NCI-H1694 treated with DMSO at 0.1 percent for 48 hours (cell line): ENCODE measurements at places on chromosomes 1 and 21.

DNA sequence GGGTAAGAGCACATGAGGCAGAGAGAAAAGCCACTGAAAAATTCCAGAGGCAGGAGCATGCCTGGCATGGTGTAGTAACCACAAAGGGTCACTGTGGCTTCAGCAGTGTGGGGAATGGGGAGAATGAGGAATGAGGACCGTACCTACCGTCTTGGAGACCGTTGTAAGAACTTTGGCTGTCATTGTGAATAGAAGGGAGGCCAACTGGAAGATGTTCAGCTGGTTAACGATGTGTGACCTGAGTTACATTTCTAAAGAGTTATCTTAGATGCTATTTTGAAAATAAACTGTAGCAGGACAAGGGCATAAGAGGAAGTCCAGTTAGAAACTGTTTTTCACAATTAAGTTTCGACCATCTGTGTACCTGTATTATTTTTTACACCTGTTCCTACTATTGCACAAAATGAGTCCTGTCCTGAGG is 365.5 kb upstream of the SGIP1 start:
- DNase-seq = no peak

GRCh38 chr1:113928187-113928930 is 765 bp upstream of the HIPK1 start:
- no peak for DNase-seq

DNA sequence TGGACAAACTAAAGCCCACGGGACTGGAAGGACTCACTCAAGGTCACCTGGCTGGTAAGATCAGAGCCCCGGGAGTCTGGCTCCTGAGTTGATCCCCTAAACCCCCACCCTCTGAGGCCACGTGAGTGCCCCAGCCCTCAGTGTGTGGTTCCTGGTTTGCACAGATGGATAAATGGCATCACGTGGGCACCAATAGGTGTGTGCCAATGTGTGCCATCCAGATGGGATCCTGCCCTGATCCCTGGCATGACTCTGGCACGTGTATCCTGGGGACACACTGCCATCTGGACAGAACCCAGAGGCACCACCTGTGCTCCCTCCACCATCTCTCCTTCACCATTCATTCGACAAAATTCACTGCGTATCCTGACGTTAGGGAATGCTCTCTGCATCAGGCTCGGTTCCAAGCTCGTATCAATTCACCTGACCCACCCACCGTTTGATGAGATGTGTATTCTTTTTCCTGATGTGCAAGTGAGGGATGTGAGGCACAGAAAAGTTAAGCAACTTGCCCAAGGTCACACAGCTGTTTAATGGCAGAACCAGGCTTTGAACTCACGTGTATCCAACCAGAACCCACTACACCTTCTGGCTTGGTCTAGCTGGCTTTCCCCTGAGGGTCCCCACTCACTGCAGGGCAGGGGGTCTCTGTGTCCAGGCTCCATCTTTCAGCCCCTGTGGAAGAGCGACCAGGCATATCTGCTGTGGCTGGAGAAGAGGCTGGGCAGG is 49.8 kb upstream of the PAX7 start:
- peak; percentile 79 for DNase-seq

DNA sequence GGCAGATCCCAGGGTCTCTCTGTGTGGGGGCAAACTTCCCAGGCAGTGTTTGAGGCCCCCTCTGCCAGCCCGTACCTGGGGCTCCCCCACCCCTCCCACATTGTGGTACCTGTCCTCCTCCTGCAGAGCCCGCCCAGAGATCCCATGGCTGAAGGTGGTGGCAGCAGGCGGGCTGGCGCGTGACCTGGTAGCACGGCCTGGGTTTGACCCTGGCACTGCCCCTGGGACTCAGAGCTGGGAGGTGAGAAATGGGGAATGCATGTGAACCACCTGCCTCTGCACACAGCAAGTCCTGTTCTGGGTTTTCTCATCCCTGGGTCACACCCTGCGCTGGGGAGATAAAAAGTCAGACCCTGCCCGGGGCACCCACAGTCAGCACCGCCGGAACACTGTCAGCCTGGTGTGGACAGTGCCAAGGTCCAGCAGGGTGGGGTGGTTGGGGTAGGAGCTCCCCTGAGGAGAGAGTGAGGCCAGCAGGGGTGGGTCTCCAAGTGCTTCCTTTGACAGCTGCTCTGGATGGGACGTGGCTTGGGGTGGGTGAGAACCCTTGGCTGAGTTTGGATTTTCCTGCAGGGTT is 11.8 kb downstream of the AGRN start:
- DNase-seq = no peak

DNA sequence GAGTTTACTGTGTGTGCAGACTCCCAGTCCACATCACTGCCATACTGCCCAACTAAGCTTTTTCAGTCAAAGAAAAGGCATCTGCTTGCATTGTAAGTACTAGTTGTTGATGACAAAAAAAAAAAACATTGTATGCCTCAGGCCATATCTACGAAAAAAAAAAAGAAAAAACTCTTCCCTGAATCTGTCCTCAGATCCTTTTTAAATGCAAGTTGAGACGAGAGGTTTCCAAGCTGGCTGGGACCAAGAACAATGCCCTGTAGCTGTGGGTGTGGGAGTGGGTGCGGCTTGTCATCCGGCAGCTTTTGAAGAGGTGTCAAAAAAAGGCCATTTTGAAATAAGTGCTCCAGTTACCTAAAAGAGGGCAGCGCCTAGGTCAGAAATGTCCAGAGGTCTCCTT is 29.2 kb upstream of the HHAT start:
- no peak for DNase-seq

GRCh38 chr1:171251042-171251951 is 3.0 kb downstream of the FMO1 start:
- no peak for DNase-seq

DNA sequence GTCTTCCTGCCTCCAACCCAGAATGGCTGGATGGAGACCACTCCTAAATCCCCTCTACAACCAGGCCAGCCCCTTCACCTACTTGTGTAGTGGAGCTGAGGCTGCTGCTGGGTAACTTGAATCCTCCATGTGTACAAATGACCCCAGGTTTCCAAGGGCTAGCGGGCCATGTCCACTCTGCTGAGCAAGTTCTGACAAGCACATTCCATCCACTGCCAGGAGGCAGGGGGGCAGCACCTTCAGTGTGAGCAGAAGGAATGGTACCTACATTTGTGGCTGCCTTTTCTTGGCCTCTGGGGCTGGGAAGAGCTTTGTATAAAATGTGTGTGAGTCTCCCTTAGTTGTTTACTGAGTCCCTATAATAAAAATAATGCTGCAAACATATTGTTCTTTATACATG is 14.5 kb downstream of the KIAA0040 start:
- no peak for DNase-seq

GRCh38 chr1:15994590-15995351 is 9.3 kb upstream of the SRARP start:
- DNase-seq = no peak

DNA sequence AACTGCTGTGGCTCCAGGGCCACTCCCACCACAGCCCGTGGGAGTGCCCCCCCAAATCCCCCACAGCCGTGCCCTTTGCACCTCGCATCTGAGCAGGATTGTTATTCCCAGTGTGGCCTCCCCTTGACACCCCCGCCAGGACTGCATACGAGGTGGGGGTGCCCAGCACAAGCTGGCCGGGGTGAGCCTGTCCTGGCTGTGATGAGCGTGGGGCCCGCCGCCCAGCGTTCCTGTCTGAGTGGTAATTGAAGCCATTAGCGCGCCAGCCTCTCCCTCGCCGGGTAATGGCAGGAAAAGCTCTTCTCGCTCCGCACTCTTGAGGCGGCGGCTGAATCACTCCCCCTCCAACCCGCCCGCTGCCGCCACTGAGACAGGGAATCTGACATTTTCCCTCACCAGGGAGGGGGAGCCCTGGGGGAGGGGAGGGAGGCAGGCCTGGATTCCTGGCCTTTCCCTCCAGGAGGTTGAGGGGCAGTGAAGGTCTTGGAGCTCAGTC is 27.7 kb downstream of the PTPRF start:
- DNase-seq = no peak

- no peak for DNase-seq
Measured at GRCh38 chr1:5981009-5981380, 11.2 kb downstream of the NPHP4 start.

DNA sequence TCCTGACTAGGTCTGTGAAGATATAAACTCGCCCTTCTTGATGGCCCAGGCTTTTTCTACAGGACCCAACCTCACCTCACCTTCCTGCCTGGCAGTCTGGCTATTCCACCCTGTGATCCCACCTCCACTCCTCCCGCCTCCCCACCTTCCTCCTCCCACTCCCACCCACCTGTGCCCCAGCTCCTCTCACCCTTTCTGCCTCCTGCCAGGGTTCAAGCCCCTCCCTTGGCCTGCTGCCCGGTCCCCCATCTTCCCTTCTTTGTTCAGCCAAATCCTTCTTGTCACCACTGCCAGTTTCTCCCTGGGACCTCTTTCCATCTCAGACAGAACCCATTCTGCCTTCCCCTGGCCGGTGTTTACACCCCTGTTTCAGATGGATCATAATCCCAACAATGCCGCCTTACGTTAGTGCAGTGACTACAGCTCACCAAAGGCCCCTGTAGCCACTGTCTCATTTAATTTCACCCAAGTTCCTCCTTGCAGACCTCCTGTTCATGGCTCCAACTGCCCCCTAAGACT is 127.5 kb upstream of the EDN2 start:
- DNase-seq = no peak

GRCh38 chr1:184056921-184057555 is 5.5 kb downstream of the TSEN15 start:
- no peak for DNase-seq

- no peak for DNase-seq
Measured at GRCh38 chr1:8202182-8202905, 115.6 kb upstream of the SLC45A1 start.

- no peak for DNase-seq
Measured at GRCh38 chr21:44263768-44264167, 2.1 kb upstream of the DNMT3L start.

- DNase-seq = no peak
Measured at GRCh38 chr1:61089741-61090140, 7.4 kb downstream of the NFIA start.

DNA sequence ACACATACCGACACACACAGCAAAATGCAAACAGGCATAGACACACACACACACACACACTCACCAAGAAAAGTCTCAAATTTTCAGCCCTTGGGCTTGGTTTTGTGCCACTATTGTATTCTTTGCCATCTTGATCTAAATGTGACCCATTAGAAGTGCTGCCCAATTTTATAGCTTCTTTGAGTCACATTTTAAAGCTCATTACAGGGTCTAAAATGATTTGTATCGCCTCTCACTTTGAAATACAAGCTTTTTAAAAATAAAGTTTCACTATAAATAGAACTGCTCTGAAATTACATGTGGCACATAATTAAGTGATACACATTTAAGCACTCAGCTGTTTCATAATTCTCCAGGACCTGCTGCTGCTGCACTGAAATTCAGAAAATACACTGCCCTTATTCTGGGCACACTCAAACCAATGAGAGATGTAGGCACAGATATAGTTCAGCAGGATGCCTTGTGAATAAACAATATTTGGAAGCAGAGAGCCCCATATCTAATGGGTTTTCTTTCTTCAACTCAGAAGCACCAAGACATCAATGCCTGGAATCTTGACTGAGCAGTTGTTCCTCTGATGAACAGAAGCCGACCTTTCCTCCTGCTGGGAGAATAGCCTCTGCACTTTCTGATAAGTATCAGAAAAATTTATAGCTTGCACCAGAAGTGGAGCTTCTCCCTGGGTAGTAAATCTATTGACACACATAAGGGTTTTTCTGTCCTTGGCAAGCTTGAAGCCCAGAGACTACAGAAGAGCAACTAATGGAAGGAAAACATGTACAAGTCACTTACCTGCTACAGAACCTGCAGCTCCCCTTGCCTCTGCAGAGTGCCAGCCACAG is 37.0 kb upstream of the PLPPR4 start:
- DNase-seq = no peak

GRCh38 chr1:59225594-59226316 is 71.1 kb upstream of the FGGY start:
- no peak for DNase-seq

DNA sequence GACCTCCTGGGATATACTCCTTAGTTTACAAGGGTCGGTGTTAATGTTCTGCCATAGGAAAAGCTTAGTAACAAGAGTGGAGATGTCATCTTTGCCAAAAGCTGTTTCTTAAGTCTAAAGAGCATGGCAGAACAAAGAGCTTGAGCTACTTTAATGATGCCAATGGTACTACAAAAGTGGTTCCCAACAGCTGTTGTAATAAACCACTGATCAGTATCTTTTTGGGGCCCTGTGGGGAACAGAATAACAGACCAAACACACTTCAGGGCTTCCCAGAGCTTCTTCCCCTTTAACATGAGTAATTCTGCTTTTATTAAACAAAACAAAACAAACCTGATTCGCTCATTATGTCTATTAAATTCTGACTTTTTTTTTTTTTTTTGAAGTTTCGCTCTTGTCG is 116.3 kb downstream of the NCAM2 start:
- no peak for DNase-seq

DNA sequence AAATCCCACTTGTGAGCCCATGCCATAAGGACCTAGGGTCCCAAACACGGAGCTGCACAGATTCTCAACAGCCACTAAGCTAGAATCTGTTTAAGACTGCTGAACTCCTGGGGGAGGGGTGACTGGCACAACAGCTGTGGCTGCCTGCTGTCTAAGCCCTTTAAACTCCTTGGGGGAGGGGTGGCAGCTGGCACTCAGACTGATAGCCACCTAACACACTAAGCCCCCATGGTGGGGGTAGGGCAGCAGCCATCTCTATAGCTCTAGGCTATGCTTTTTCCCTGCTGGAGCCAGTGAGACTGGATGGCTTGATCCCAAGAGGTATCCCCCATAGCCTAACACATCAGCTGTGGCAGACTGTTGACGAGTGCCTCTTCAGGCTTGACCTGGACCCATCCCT is 73.3 kb upstream of the FMO3 start:
- DNase-seq = no peak

- no peak for DNase-seq
Measured at GRCh38 chr21:44749116-44749758, 37.9 kb upstream of the TSPEAR start.

DNA sequence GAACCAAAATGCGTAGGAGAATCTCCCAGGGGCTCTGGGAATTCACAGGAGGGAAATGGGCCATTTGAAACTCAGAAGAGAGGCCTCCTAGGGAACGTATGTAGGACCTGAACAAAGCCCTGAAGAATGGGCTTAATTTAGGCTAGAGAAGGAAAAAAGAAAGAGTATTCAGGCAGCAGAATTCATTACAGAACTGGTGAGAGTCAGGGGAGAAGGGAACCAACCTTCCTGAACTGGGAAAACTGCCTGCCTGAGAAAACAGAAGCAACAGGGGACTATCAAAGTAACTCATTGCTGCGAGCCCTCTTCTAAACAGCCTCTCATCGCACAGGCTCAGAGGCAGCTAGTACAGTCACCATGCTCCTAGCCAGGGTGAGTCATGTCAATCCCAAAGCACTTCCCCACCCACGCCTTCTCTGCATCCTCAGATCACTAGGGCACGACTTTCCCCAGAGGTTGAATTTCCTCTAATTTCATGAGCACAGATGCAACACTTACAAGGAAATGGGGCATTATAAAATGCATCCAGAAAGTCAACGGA is 98.1 kb downstream of the ADSS2 start:
- no peak for DNase-seq
